PC-9 (cell line): ENCODE measurements at places on chromosomes 16 and 17. TPM values are rescaled to one million over a fixed set of nuclear protein-coding genes. Genes with fewer than 3 reads are reported as not detected.

PRCD gene
- 2.6 and 2.7 TPM in 2 replicates for total RNA-seq

ATP1B2 gene
- total RNA-seq, result 0.63 and 0.73 TPM in 2 replicates

NAA60 gene
- total RNA-seq, result 57.5 and 58.7 TPM in 2 replicates

- no peak for DNase-seq
These were observed 8.9 kb downstream of the IST1 start for GRCh38 chr16:71904239-71904638.

DNA sequence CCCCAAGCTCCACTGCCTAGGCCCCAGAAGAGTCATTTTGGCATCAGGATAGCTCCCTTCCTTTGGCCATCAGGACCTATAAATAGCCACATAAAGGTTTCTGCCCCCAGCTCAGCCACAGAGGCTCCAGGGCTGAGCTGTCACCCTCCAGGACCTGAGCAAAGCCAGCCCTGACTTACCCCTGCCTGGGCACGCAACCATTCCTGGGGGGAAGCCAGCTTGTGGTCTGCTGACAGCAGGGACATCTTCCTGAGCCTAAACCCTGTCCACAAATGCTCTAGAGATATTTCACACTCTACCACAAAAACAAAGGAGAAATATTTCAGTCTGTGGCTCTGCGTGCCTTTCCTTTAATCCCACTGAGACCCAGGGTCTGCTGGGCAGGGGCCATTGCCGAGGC, 123.7 kb upstream of the CCL2 start:
- no peak for DNase-seq

GRCh38 chr17:57352665-57353175, 96.4 kb downstream of the MSI2 start:
- DNase-seq, result no peak

CTRB2 gene
- total RNA-seq, result not detected in 2 replicates

ABCA8 gene
- total RNA-seq, result not detected in 2 replicates

FMNL1 gene
- 12.9 and 18.7 TPM in 2 replicates for total RNA-seq

LPCAT2 gene
- total RNA-seq, result 87.7 and 92.6 TPM in 2 replicates

GRCh38 chr16:72388007-72388406, 216.1 kb upstream of the PMFBP1 start:
- no peak for DNase-seq

GRCh38 chr16:1550069-1550468, 16.6 kb downstream of the TMEM204 start:
- no peak for DNase-seq

PRSS21 gene
- total RNA-seq, result 61.2 and 77.4 TPM in 2 replicates

C1QTNF8 gene
- total RNA-seq, result not detected in 2 replicates

DNA sequence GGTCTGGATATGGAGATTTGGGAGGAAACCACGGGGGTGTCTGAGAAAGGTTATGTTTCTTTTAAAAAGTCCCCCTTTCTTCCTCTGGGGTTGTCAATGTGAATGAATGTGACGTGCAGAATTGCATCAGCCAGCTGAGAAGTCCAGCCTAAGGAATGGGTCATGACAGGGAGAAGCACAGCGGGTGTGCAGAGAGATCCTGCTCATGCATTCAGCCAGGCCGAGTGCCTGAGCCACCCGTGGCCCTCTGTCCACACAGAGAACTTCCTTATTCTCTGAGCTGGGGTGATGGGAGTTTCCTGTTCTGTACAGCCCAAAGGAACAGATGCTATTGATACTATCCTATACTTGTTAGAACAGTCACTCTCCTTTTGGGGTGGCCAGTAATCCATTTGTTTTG, 117.9 kb downstream of the CPPED1 start:
- DNase-seq, result no peak

AOC3 gene
- total RNA-seq, result 0.98 and 2.8 TPM in 2 replicates

PRKCA gene
- 23.1 and 23.8 TPM in 2 replicates for total RNA-seq

DNA sequence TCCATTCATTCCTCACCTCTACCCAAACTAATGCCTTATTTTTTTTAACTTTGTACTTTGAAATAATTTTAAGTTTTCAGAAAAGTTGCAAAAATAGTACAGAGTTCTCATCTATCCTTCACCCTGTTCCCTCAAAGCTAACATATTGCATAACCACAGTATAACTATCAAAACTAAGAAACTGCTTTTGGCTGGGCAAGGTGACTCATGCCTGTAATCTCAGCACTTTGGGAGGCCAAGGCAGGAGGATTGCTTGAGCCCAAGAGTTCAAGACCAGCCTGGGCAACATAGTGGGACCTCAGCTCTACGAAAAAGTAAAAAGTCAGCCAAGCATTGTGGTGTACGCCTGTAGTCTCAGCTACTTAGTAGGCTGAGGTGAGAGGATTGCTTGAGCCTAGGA, 147.7 kb downstream of the SKAP1 start:
- no peak for DNase-seq

SPATA32 gene
- total RNA-seq, result 0.35 and 0.48 TPM in 2 replicates

DNA sequence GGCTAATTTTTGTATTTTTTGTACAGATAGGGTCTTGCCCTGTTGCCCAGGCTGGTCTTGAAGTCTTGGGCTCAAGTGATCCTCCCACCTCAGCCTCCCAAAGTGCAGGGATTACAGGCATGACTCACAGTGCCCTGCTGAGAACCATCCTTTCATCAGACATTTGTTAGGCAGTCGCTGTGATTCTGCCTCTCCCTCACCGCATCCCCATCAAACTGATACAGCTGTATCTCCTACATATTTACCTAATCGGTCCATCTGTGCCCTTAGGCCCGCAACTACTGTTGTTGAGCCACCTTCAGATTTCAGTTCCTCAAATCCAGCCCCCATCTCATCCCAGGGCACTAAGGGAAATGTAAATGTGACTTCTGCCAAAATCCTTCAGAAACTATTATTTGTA, 2.0 kb upstream of the SLC43A2 start:
- no peak for DNase-seq

GRCh38 chr17:78842881-78843565, 2.4 kb upstream of the USP36 start:
- no peak for DNase-seq

DNA sequence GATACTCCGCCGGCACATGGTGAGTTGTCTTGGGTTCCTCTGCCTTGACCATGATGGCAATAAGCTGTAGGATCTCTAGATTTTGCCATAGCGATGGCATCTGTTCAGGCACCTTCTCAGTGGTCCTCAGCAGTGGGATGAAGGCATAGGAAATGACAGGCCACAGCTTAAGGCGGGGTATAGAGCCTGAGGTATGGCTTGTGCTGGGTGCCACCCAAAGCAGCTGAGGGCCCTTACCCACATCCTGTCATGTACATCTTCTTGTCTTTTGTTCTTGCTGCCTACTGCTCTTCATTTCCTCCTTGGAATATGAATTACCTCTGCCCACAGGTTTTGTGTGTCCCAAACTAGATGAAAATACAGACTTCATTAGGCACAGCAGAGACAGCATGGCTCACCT, 29.5 kb downstream of the KAT7 start:
- DNase-seq, result no peak

ACSM5 gene
- not detected in 2 replicates for total RNA-seq
